AML-193 (cell line): ENCODE measurements at places on chromosomes 7 and 10.

- DNase-seq, result no peak
Measured at GRCh38 chr10:44958898-44959246, 730 bp upstream of the RASSF4 start.

DNA sequence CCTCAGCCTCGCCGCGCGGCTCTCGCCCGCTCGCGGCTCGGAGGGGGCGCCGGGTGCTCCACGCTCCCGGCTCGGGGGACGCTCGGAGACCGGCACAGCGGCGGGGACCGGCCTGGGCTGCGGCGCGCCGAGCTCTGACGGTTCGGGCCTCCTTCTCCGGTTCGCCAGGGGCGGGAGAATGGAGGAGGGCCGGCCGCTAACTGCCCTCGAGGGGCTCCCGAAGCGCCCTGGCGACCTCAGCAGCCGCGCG is 232 bp upstream of the GRID1 start:
- no peak for DNase-seq

GRCh38 chr10:114653926-114654325 is 4.1 kb downstream of the ABLIM1 start:
- DNase-seq, result no peak

DNA sequence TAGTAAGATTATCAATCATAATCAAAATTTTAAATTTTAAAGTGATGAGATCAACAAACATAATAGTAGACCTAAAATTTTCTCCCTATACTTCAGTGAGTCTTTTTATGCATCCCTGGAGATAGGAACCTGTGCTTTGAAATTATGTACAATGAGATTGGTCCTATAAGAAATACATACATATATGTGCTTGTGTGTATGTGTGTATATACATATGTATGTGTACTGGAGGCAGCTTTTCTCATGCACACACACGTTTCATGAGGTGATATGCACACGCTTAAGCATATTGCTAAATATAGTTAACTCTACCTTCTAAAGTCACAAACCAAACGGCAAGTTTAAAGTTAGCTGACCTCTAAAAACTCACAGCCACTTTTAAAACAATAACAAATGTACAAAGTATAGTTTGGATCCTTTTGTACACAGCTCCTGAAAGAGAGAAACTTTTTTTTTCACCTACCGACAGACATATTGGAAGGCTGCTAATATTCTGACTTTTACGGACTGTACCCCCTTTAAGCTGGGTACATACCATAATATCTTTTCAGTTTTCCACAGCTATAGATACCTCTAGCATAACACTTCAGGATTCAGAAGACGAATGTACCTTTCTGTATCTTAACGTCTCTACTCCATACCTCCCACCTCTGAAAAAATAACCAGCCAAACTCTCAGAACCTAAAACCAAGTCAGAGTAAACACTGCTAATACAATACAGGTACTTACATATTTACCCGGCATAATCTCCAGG is 3.3 kb downstream of the ITGB1 start:
- no peak for DNase-seq

GRCh38 chr10:21297603-21298383 is 227.7 kb downstream of the SKIDA1 start:
- no peak for DNase-seq

DNA sequence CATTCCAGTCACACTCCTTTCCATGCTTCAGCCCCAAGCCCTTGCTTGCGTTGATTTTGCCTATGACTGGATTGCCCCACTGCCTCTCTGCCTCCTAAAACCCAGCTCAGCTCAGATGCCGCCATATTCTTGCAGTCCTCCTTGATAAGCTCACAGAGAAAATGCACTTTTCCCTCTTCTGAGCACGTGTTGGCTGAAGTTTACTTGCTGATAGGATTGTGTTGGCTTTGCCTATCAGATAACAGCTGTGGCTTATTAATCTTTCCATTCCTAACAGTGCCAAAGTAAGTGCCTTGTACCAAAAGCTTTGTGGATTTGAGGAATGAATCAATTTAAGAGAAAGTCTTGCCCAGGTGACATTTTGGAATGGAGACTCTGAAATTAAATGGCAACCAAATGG is 249.2 kb downstream of the PHTF2 start:
- DNase-seq, result no peak

- no peak for DNase-seq
Measured at GRCh38 chr7:74149603-74150002, 24.6 kb upstream of the EIF4H start.

DNA sequence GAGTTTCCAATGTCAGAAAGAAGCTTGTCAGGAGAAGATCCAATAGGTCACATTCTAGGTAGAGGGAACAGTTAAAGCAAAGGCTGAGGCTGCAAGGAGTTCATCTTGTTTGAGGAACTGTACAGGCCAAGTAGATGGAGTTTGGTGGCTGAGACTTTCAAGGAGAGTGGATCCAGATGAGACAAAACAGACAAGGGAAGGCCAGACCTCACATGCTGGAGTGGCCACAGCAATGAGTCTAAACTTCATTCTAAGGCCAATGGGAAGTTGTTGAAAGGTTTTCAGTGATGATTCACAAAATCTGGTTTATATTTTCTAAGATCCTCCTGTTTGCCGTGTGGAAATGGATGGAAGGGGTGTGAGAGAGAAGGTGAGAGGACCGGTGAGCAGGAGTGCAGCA is 40.0 kb downstream of the EPDR1 start:
- DNase-seq, result no peak

DNA sequence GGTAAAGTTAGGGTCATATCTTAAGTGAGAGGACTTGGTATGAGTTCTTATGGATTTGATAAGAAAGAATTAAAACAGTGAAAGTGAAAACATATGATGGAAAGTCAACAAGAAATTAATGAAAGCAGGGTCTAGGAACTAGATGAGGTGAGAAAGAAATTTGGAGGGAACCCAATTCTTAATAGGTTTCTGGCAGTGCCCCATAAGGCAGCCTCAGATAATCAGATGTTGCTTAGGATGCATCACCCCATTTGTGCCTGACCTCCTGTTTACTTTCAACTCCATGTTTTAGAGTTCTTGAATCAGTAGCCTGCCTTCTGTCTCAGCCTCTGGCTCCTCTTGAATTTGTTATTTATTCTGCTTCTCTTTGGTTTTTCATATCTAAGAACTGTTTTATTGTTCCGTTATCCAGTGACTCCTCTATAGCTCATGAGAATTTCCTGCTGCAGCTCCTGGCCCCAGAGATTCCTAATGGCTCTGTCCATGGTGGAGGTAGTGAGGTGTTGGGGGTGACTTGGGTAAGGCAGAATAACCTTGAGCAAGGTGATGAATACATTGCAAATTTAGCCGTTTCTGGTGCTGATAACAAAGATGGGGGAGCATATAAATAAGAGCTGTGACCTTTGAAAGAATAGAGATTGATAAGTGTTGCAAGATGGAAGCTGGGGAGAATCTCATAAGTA is 17.6 kb downstream of the ITGB8 start:
- no peak for DNase-seq

GRCh38 chr10:19705250-19705649 is 111.0 kb upstream of the PLXDC2 start:
- no peak for DNase-seq

- peak; percentile 48 for DNase-seq
Measured at GRCh38 chr10:68301790-68302502, 29.9 kb upstream of the HNRNPH3 start.

- no peak for DNase-seq
Measured at GRCh38 chr7:3957472-3958108, 656.5 kb downstream of the SDK1 start.

DNA sequence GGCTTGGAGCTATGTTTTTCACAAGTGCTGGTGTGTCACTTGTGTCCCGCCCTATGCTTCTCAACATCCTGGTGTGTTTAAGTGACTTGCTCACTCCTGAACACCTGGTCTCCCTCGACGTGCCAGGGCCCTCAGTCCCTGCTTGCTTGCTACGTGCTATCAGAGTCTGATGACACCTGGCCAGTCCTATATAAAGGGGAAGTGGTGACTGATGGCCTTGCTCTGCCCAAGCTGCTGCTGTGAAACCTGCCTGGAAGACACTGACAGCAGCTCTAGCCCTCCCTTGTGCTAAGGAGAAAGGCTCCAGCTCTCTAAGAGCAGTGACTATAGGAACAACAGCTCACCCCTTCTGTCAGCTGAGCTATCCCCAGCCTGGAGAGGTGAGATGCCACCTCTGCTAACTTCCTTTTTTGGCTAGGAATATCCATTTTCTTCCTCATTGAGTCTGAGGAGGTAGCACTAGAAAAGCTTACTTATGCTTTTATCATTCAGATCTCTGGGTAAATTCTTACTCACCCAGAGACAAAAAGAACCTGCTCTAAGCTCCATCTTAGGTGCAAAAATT is 77.2 kb upstream of the PLXNA4 start:
- DNase-seq, result peak; percentile 37

DNA sequence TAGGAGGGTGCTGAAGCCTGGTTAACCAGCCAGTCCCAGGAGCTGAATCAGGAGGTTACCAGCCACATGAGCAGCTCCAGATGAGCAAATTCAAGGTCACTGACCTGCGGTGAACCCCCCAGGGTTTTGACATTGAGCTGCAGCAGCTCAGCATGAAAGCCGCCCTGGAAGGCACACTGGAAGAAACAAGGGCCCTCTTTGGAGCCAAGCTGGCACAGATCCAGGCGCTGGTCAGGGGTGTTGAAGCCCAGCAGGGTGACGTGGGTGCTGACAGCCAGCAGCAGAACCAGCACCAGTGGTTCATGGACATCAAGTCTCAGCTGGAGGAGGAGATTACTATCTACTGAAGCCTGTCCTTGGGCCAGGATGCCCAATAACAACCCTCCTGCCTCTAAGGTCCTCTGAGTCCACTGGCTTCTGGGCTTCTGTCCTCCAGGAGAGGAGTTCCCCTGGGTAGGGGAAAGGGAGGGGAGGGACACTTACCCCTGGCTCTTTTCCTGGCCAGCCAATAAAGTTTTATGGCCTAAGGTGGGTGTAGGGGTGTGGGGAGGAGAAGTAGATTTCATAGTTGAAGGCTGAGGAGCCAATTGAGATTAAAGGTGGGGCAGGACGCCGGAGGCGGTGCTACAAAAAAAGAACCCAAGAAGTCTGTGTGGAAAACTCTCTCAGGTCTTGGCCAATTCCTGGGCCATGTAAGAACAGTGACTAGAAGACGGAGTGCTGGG is 29.4 kb upstream of the ATOH7 start:
- no peak for DNase-seq

DNA sequence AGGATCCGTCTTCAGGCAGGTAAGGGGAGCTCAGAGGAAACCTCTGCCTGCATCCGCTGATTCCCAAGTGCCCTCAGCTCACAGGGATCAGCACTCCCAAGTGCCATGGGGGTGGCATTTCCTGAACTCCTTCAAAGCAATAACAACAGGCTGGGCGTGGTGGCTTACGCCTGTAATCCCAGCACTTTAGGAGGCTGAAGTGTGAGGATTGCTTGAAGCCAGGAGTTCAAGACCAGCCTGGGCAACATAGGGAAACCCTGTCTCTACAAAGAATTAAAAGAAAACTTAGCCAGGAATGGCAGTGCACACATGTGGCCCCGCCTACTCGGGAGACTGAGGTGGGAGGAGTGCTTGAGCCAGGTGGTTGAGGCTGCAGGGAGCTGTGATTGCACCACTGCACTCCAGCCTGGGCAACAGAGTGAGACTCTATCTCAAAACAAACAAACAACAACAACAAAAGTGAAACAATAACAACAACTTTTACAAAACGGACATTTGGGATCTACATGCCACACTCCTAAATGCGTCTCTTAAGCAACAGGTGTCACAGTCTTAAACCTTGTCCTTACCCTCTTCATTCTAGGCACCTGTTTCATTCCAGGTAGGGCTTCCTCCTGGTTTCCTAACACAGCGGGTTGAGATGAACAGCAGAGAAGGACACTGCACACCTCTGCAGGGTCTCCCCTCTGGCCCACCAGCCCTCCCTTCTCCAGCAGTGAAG is 73.8 kb downstream of the PAXIP1 start:
- no peak for DNase-seq

- DNase-seq, result no peak
Measured at GRCh38 chr7:36021917-36022550, 131.0 kb upstream of the EEPD1 start.

DNA sequence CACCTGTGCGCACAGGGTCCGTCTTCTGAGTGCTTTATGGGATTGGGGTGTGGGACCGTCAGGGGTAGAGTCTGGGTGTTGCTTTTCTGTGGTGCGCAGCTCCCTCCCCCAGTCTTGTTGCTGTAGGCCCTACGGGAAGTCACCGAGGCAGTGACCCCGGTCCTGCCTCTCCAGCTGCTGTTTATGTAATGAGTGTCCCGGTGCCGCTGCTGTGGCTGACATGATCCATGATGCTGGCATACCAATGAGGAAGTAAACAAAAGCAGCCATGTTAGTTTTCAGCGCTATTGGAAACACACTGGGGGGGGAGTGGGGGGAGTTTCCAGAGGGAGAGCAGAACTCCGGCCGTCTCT is 1.1 kb downstream of the TRIM8 start:
- DNase-seq, result peak; percentile 77

GRCh38 chr10:14010101-14010558 is 320.6 kb downstream of the FRMD4A start:
- DNase-seq, result no peak
